ENCODE measurements at places on chromosomes 2 and 18.

DNA sequence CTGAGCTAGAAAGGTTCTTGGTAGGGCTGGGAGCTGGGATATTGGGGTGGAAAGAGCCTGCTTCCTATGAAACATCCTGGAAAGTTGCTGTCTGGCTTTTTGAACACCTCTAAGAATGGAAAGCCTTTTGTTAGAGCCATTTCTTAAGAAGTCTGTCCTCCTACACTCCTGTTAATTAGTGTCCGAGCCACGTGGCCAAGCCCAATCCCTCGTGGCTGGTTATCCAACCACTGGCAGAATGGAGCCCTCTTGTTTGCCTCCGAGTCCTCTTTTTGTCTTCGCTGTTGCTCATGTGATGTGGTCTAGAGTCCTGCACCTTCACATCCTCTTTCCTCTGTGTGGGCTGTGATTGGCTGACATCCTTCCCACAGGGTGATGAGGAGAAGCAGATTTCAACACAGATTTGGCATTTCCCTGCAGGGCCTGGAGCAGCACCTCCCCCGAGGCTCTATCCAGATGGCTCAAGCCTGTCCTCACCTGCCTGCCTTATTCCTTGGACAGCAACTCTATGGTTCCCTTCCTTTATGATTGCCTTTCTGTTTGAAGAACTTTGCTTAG is 8.2 kb upstream of the TOGARAM2 start:
- DNase-seq, result no peak

DNA sequence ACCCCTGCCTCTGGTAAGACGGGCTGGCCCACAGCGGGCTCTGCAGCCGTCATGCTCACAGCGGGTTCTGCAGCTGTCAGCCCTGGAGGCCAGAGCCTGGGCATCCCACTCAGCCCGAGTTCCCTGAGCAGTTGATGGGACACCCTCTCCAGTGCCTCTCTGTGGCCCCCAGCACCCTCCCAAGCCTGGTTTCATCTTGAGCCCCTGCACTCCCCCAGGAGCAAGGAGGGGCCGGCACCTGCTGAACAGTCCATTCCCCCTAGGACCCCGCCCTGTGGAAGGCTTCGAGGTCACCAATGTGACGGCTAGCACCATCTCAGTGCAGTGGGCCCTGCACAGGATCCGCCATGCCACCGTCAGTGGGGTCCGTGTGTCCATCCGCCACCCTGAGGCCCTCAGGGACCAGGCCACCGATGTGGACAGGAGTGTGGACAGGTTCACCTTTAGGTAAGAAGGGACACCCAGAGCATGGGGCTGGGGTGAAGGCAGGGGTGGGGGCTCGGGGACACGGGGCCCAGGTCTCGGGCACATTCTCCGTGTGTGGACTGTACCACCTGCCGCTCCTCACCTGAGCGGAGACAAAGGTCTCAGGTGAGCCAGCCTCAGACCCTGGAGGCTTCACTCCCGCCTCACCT is 34.5 kb downstream of the MTERF4 start:
- DNase-seq, result no peak

DNA sequence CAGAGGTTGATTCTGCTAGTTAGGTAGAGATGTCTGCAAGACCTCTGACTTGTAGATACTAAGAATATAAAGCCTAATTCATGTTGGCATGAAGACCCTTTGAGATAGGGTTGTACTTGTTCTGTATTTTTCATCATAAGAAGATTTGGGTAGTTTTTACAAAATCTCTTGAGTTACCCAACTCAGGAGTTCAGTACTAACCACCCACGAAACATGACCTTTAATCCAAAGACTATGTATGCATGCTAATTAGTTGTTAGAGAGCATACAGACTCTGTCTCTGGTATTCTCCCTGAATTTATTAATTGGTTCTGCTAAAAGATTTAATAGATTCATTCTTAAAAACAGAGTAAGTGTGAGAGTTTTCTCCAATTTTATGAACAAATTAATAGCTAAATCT is 16.9 kb downstream of the PECR start:
- no peak for DNase-seq

- no peak for DNase-seq
Observed at GRCh38 chr2:162014751-162015150, 59.3 kb downstream of the DPP4 start.

GRCh38 chr2:223414646-223415045 is 187.5 kb downstream of the SCG2 start:
- DNase-seq, result no peak

DNA sequence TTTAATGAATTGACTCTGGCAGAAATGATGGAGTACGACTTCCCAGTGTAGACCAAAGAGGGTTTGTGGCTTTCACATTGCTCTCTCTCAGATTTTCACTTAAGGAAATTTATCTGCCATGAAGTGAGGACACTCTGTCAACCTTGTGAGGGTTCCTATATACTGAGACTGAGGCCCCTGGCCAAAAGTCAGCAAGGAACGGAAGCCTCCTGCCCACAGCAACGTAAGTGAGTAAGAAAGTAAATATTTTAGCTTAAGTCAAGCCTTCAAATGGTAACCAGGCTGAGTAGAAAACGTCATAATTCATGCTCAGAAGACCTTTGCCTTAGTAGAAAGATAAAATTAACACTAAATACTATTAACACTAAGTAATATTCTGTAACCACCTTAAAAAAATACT is 1080.5 kb upstream of the ACVR2A start:
- no peak for DNase-seq

DNA sequence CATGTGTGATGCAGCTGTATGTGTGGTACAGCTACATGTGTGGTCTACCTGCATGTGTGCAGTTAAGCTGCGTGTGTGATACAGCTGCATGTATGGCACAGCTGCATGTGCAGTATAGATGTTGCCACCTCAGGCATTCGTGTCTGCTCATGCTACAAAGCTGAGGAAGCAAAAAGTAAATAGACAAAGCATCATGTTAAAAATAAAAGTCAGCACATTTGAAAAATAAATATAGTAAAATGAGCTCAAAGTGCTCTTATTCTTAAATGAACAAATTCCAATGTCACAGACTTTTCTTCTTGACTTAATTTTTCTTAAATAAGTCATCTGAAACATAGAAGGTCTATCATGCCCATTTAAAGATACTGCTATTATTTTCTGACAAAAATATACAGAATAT is 519.3 kb upstream of the SOX11 start:
- no peak for DNase-seq

GRCh38 chr18:12637393-12637792 is 20.5 kb downstream of the SPIRE1 start:
- DNase-seq, result no peak

GRCh38 chr2:47520302-47520630 is 117.3 kb downstream of the MSH2 start:
- DNase-seq, result no peak
